ENCODE measurements at places on chromosomes 12 and 14.
A peak's percentile ranks its signal among the peaks of the same experiment; 100 is the strongest.

- no peaks in the 10 kb centered on the region for H3K36me3 ChIP-seq
- no peak overlapping the region for H3K27ac ChIP-seq
These were observed 1.5 kb downstream of the OR4E1 start for GRCh38 chr14:21672116-21672515.

- H3K4me1 ChIP-seq, result no peaks in the 10 kb centered on the region
- H3K4me3 ChIP-seq, result no peak overlapping the region
- H3K27me3 ChIP-seq, result no peaks in the 10 kb centered on the region
- no peak overlapping the region for H3K27ac ChIP-seq
- DNase-seq, result no peak
These were observed 996.8 kb upstream of the TMEM132C start for GRCh38 chr12:127270193-127270592.

- H3K4me1 ChIP-seq, result no peaks in the 10 kb centered on the region
- H3K4me3 ChIP-seq, result no peak overlapping the region
- no peaks in the 10 kb centered on the region for H3K27me3 ChIP-seq
- H3K36me3 ChIP-seq, result no peaks in the 10 kb centered on the region
These were observed 16.3 kb downstream of the ASPG start for GRCh38 chr14:104101651-104102281.

- peak overlapping the region; percentile 93 for H3K27ac ChIP-seq
- no peak for DNase-seq
- H3K27me3 ChIP-seq, result no peaks in the 10 kb centered on the region
These were observed 6.7 kb upstream of the FITM1 start for GRCh38 chr14:24123424-24124417.

GRCh38 chr14:71237556-71237955 lies 330.3 kb downstream of the PCNX1 start:
- H3K36me3 ChIP-seq, result no peaks in the 10 kb centered on the region
- H3K4me1 ChIP-seq, result peaks cover 2% of the 10 kb centered on the region
- H3K27me3 ChIP-seq, result no peaks in the 10 kb centered on the region
- no peak overlapping the region for H3K4me3 ChIP-seq

DNA sequence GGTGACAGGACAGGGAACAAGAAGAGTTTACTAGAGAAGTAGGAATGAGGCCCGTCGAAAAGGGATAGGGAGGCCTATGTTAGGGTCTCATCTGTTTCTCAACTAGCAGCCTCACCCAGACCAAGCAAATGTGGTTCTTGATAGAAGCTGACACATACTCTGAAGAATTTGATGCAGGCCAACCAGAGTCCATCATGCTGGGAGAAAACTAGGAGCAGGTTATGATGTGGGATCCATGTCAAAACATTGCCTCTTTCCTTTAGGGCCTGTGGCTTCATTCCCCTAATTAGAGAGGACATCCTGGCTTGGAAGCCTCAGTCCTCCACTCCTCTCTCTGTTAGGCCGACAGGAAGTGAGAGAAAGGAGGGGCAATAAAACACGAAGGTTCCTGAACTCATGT lies 122.8 kb downstream of the NTF3 start:
- H3K27me3 ChIP-seq, result peaks cover 13% of the 10 kb centered on the region
- no peak for DNase-seq
- H3K4me3 ChIP-seq, result no peak overlapping the region
- no peaks in the 10 kb centered on the region for H3K36me3 ChIP-seq

- no peak for DNase-seq
- no peak overlapping the region for H3K27ac ChIP-seq
- H3K4me3 ChIP-seq, result no peak overlapping the region
- no peaks in the 10 kb centered on the region for H3K27me3 ChIP-seq
- H3K4me1 ChIP-seq, result no peaks in the 10 kb centered on the region
These were observed 182.6 kb downstream of the PIK3C2G start for GRCh38 chr12:18443768-18444437.

GRCh38 chr14:24694680-24695079 lies 60.7 kb upstream of the GZMB start:
- H3K27me3 ChIP-seq, result no peaks in the 10 kb centered on the region

GRCh38 chr12:131454418-131455217 lies 256.3 kb upstream of the SFSWAP start:
- no peak overlapping the region for H3K27ac ChIP-seq
- no peaks in the 10 kb centered on the region for H3K36me3 ChIP-seq

GRCh38 chr12:55966408-55967281 lies at the start of gene CDK2:
TSS of gene CDK2 (plus strand) at chr12:55966830. CDS start at chr12:55967009, 179 bp downstream.
- H3K4me1 ChIP-seq, result peaks cover 34% of the 10 kb centered on the region
- DNase-seq, result peak; percentile 83
- H3K27me3 ChIP-seq, result no peaks in the 10 kb centered on the region
- H3K4me3 ChIP-seq, result peak within 1 kb of the TSS; percentile 93

GRCh38 chr12:67609226-67609870 lies 39.2 kb upstream of the DYRK2 start:
- no peaks in the 10 kb centered on the region for H3K4me1 ChIP-seq
- H3K27me3 ChIP-seq, result peaks cover 2% of the 10 kb centered on the region
- no peak overlapping the region for H3K27ac ChIP-seq
- no peak for DNase-seq
- H3K4me3 ChIP-seq, result no peak overlapping the region

GRCh38 chr14:77579065-77579464 lies 37.4 kb downstream of the SPTLC2 start:
- peaks cover 24% of the 10 kb centered on the region for H3K4me1 ChIP-seq
- H3K27ac ChIP-seq, result no peak overlapping the region
- H3K36me3 ChIP-seq, result peaks cover 37% of the 10 kb centered on the region
- H3K27me3 ChIP-seq, result no peaks in the 10 kb centered on the region
- no peak for DNase-seq
- H3K4me3 ChIP-seq, result no peak overlapping the region

GRCh38 chr12:109671502-109671901 lies 42.1 kb upstream of the FAM222A start:
- no peaks in the 10 kb centered on the region for H3K4me1 ChIP-seq
- H3K27ac ChIP-seq, result no peak overlapping the region
- H3K36me3 ChIP-seq, result no peaks in the 10 kb centered on the region
- DNase-seq, result no peak
- H3K27me3 ChIP-seq, result peaks cover 14% of the 10 kb centered on the region

- peak overlapping the region; percentile 99 for H3K27ac ChIP-seq
- peak; percentile 32 for DNase-seq
- peak overlapping the region; percentile 44 for H3K4me3 ChIP-seq
- no peaks in the 10 kb centered on the region for H3K27me3 ChIP-seq
These were observed 4.2 kb downstream of the GSG1 start for GRCh38 chr12:13099066-13099843.

DNA sequence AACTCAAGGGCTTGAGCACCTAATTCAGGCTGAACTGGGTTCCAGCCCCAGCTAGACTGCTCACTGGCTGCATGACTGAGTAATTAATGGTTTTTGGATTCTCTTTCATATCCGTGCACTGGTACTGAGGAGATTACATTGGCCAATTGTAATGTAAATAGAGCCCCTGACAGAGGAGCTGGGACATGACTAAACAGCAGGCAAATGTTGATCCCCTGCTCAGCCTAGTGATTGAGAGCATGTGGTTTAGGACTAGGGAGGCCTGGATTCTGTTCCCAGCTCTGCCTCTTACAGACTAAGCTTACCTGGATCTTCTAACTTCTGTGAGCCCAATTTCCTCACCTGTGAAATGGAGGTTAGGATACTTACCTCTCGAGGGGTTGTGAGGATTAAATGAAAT lies 204.3 kb downstream of the ESR2 start:
- DNase-seq, result no peak
- no peak overlapping the region for H3K4me3 ChIP-seq

GRCh38 chr12:93589081-93589480 lies 16.6 kb downstream of the SOCS2 start:
- H3K36me3 ChIP-seq, result no peaks in the 10 kb centered on the region
- no peak for DNase-seq
- H3K27me3 ChIP-seq, result peaks cover 51% of the 10 kb centered on the region
- H3K27ac ChIP-seq, result no peak overlapping the region
- H3K4me1 ChIP-seq, result peaks cover 15% of the 10 kb centered on the region
- no peak overlapping the region for H3K4me3 ChIP-seq

DNA sequence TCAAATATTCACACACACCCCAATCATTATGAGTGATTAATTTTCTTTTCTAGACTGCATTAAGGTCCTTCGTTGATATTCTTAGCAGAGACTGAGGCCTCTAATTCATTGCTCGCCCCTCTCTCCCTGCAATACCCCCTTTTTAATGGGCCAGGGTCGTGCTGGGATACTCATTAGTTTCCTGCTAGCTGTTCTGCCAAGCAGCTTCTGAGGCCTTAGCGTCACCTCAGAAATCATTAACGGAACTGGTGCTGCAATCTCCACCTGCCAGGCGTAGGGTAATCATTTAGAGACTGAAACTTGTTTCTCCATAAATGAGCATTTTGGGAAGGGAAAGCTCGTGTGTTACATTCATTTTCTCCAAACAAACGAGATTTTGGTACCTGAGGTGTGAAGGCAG lies 1054.7 kb downstream of the GALC start:
- H3K27me3 ChIP-seq, result no peaks in the 10 kb centered on the region
- no peak overlapping the region for H3K4me3 ChIP-seq
- no peak overlapping the region for H3K27ac ChIP-seq
- H3K36me3 ChIP-seq, result no peaks in the 10 kb centered on the region
- no peaks in the 10 kb centered on the region for H3K4me1 ChIP-seq

- no peaks in the 10 kb centered on the region for H3K36me3 ChIP-seq
- DNase-seq, result no peak
- H3K27ac ChIP-seq, result no peak overlapping the region
- no peak overlapping the region for H3K4me3 ChIP-seq
- H3K4me1 ChIP-seq, result no peaks in the 10 kb centered on the region
These were observed 70.5 kb downstream of the EGLN3 start for GRCh38 chr14:33880330-33880729.

DNA sequence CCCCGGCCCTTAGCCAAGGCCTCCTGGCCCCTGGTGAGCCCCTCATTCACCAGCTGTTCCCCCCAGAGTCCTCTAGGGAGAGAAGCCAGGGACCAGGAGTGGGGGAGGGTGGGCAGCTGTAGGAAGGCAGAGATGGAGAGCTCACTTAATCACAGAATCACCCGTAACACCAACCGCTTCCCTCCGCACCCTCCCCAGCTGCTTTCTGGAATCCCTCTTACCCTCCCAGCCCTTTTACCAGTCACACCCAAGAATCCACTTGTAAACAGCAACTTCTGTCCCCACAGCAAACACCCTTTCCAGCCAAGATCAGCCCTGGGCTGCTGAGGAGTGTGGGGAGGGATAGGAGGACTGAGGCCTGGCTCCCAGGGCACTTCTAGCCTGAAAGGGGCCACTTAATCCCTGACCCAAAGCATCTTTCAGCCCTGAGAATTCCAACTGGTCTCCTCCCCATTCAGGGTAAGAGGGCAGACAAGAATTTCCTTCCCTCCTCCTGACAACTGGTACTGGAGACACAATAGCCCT lies 18.8 kb downstream of the NCKAP5L start:
- H3K4me3 ChIP-seq, result no peak overlapping the region
- no peaks in the 10 kb centered on the region for H3K27me3 ChIP-seq
- peaks cover 22% of the 10 kb centered on the region for H3K4me1 ChIP-seq
- peaks cover 12% of the 10 kb centered on the region for H3K36me3 ChIP-seq
- DNase-seq, result no peak

DNA sequence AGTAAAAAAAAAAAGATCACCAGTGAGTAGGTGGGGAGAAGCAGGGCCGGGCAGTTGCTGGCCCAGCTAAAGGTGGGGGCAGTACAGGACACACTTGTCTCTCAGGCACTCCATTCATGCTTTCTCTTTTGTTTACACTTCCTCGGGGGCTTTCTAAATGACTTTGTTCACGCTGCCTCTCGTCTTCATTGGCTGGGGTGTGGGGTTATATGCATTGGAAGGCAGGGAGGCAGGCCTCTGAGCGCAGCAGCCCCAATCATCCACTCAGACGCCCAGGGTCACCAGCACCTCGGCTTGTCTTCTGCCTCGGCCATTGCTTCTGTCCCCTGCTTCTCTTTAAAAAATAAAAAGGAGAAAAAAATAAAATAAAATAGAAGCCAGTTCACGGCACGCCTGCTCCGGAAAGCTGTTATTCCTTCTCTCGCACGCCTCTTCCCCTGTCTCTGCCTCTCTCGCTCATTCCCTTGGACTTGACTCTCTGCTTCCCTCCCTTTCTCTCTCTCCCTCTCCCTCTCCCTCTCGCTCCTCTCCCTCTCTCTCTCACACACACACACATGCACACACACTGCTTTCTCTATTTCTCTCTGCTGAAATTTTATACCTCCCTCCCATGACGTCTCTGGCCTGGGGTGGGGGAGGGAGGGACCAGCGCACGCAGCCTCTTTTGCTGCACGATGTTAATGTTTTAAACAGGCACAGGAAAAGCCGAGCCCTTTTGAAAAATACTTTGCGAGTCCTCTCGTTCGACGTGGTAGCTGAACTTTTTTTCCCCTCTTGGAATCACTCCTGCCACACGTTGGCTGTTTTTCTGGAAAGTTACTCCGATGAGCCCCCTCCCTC lies at the start of gene TGFB3:
TGFB3 (minus strand) TSS at position 570 of the 840 bp plus-strand sequence. CDS start 1,102 bp downstream, outside the sequence.
- DNase-seq, result no peak
- H3K4me1 ChIP-seq, result peaks cover 70% of the 10 kb centered on the region
- H3K36me3 ChIP-seq, result no peaks in the 10 kb centered on the region
- peak within 1 kb of the TSS; percentile 87 for H3K4me3 ChIP-seq
- peak within 1 kb of the TSS; percentile 72 for H3K27ac ChIP-seq

DNA sequence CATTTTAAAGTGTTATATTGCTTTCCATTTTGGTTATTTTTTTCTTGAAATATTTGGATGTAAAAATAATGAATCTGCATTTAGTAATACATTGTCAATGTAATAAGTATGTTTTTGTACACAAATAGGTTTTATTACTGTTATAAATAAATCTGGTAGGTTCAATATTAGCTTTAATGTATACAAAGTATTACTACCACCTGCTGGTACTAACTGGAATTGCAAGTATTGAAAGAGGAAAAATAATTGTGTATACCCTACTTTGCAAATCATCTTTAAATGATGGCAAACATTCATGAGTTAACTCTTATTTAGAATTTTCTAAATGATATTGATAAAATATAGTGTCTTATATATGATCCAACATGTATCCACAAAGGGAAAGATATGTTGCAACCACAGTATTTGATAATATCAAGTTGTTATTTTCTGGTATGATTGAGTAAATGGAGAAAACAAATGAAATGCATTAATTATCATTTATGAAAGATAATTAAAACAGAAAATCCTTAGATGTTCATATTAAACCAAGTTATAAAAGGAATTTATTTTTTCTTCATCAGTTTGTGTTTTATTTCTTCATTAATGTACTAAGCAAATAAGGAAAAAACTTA lies 3.2 kb downstream of the OR4K2 start:
- no peaks in the 10 kb centered on the region for H3K36me3 ChIP-seq
- no peak for DNase-seq
- no peaks in the 10 kb centered on the region for H3K4me1 ChIP-seq
- no peaks in the 10 kb centered on the region for H3K27me3 ChIP-seq

GRCh38 chr12:112496496-112496895 lies 77.7 kb downstream of the PTPN11 start:
- H3K27ac ChIP-seq, result no peak overlapping the region
- no peaks in the 10 kb centered on the region for H3K27me3 ChIP-seq
- no peak for DNase-seq
- peaks cover 75% of the 10 kb centered on the region for H3K36me3 ChIP-seq

- no peak for DNase-seq
- no peaks in the 10 kb centered on the region for H3K4me1 ChIP-seq
- H3K36me3 ChIP-seq, result no peaks in the 10 kb centered on the region
- no peaks in the 10 kb centered on the region for H3K27me3 ChIP-seq
- no peak overlapping the region for H3K27ac ChIP-seq
These were observed 349.4 kb downstream of the NELL2 start for GRCh38 chr12:44526655-44527182.

- DNase-seq, result no peak
- no peaks in the 10 kb centered on the region for H3K36me3 ChIP-seq
- no peak overlapping the region for H3K4me3 ChIP-seq
- no peaks in the 10 kb centered on the region for H3K4me1 ChIP-seq
- H3K27ac ChIP-seq, result no peak overlapping the region
These were observed 11.5 kb upstream of the KRT5 start for GRCh38 chr12:52531566-52532300.
